ENCODE measurements at places on chromosomes 4 and X.

GRCh38 chrX:55451141-55451540 is 786 bp upstream of the MAGEH1 start:
- DNase-seq = no peak

DNA sequence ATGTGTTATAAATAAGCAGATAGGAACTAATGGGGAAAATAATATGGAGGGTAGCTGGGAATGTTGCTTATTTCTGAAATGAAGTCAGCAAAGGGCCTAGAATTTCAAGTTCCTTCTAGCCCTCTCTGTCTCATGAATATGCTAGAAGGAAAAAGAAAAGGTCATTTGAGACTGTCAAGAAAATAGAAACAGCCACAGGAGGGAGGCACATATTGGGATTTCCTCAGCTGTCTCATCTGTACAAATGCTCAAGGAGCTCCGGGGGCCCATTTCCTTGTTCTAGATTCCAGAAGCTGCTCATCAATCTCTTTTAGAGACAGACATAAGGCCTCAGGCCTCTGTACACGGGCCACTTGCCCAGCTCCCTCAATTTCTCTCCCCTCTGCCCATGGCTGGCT is 127.6 kb upstream of the ETNPPL start:
- no peak for DNase-seq

DNA sequence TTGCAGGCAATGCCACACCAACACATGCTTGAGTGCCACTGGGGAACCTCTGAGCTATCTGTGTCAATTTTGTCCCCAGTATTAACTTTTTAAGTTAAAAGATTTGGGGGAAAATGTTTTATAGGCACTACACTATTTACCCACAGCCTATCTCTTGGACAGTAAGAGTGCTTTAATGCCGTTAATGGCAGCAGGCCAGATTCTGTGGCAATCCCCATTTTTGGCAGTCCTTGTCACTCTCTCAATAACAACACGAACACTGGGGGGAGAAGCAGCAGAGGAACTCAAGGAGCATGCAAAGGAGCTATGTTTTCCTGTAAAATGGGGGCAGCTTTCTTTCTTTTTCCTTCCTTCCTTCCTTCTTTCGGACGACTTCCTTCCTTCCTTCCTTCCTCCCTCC is 168.6 kb downstream of the NSUN7 start:
- DNase-seq = peak; percentile 86

- no peak for DNase-seq
Observed at GRCh38 chr4:107546638-107547037, 173.4 kb downstream of the PAPSS1 start.

DNA sequence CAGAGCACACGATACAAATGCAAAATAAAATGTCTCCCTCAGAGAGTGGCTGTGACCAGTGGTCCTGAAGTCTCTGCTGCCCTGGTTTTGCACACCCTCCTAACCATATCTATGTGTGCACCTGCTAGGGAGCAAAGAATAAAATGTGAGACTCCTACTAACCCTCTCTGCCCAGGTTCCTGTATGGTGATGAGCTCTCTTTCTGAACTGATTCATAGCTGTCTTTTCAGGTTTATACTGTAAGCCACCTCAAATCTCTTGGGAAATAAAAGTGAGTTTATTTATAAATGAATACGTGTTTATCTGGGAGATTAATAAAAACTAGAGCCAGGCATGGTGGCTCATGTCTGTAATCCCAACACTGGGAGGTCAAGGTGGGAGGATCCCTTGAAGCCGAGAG is 126.0 kb upstream of the RBPJ start:
- DNase-seq = no peak

DNA sequence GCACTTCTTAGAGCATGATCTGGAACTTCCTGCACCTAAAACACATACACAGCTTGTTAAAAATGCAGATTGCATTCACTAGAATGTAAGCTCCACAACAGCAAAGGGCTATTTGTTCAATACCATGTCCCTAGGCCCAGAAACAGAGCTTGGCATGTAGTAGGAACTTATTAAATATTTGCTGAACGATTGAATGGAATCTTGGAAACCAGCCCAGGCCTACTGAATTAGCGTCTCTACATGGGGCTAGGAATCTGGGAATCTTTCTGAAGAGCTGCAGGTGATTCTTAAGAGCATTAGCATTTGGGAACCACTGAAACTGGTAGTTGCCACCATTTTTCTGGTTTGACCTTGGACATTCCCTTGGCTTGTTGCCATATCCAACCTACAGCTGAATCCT is 234.1 kb downstream of the STIM2 start:
- DNase-seq = no peak

DNA sequence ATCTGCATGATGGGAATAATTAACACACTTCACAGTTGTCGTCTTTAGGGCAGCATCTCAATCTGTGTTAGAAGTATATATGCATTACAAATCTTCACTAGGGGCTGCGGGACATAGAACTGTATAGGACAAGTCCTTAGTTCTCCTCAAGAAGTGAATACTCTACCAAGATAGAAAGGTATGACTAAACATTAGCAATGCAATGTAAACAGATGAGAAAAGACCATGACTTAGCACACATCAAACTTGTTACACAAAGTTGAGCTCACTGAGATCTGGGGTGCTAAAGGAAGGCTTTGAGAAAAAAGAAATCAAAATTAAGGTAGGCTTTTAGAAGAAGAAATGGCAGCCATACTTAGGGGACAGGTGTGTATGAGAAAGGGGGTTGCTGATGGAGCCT is 182.1 kb upstream of the MAP3K15 start:
- no peak for DNase-seq

GRCh38 chr4:109472343-109472761 is 38.7 kb downstream of the SEC24B start:
- DNase-seq = no peak

DNA sequence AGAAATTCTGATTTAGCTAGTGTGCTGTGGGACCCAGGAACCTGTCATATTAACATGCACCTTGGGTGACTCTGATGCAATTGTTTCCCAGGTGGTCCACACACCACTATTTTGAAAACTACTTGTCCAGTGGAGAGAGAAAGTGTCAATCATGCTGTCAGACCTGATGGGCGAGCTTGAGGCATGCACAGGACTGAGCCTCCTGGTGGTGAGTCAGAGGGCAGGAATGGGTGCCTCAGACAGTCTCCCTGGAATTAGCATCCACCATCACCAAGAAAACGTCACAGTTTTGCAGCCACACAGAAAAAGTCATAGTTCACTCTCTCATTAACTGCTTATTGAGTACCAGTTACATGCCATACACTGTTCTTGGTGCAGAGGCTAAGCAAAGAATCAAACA is 181.8 kb upstream of the MAOA start:
- no peak for DNase-seq

- peak; percentile 66 for DNase-seq
Observed at GRCh38 chr4:154982187-154983047, 201.3 kb downstream of the RBM46 start.

DNA sequence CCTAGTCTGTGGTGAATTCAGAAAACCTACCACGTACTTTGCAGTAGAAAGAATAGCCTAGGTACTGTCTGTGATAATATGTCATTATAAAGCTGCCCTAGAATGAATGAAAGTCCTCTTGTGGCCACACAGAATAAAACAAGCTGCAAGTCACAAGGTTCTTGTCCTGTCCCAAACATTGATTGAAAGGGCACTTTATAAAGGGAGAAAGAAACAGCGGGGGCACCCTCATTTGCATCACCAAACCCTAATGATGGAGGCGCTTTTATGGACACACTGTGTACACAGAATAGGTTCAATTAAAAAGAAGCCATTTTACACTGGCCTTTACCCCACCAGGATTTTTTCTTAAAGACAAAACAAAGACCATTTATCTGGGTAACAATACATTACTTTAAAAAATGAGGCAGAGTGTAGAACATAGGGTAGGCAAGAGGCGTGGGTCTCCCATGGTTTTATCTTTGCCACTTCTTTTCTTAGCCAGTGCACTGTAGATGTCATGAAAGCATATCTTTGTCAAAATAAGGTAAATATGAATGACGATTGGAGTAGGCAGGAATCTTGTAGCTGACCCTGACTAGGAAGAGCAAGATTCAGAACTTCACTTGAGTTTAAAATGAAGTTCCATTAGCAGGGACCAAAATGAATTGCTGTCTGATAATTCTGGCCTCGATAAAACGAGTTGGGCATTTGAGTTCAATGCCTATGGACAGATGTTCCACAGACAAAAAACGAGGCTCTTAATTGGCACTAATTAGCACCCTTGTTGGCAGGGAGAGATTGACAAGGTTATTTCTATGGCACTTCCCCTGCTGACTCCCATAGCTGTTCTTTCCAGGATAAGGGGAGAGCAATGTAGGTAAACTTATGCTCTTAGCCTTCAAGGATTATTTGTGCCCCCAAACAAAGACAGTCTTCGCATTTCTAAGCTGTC is 365.1 kb downstream of the AFF2 start:
- DNase-seq = no peak

DNA sequence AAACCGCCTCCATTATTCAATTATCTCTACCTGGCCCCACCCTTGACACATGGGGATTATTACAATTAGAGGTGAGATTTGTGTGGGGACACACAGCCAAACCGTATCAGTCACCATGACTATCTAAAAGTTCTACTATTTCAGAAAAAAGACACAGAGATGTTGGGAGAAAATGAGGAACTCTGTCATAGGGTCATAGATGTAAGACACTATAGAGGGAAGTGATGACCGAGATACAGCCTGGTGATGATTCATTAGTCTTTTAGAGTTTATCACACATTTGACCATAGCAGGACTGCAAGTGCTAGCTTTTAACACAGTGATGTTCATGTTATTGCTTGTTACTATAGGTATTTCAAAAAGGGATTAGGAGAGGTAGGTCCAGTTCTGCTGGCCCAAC is 357.0 kb upstream of the AADAT start:
- no peak for DNase-seq

GRCh38 chr4:10380735-10381134 is 76.5 kb downstream of the ZNF518B start:
- no peak for DNase-seq

- no peak for DNase-seq
Observed at GRCh38 chr4:77349364-77349763, 192.4 kb downstream of the CCNG2 start.

DNA sequence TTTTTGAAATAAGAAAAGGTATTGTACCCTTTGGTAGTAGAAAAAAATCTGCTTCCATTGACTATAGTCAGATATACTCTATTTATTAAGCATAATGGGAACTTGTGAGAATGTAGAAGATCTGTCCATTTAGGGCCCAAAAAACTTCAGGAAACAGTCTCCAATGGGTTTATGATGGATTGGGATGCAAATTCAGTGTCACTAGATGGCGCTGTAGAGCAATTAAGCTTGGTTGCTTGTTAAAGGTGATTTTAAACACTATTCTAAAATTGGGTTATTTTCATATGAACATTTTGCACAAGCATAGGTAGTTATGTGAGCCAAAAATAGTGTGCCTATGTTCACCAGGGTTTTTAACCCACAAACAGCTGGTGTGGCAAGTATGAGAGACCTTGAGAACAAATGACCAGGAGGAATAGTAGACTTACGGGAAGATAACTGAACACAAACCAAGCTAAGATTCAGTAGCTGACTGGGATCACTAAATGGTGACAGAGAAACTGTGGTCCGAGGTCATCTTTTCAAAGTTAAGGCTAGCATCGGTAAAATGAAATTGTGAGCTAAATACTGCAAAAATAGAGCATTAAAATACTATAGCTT is 80.3 kb upstream of the LSM6 start:
- no peak for DNase-seq

DNA sequence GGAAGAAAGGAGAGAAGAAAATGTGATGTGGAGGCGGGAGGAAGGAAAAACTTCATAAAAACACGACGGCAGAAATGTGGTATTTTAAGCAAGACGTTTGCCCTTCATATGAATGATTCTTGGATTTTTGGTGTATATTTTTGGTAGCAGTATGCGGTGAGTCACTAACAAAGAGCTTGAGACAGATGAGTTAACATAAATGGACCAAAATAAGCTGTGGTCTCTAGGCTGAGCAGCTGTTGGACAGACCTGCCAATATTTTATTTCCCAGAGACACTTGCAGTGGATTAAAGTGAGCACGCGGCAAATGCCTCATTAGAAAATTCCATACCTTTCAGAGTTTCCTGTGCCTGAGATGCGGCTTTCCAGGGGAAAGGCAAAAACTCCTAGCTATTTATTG is 43.1 kb upstream of the RPS6KA3 start:
- DNase-seq = no peak

DNA sequence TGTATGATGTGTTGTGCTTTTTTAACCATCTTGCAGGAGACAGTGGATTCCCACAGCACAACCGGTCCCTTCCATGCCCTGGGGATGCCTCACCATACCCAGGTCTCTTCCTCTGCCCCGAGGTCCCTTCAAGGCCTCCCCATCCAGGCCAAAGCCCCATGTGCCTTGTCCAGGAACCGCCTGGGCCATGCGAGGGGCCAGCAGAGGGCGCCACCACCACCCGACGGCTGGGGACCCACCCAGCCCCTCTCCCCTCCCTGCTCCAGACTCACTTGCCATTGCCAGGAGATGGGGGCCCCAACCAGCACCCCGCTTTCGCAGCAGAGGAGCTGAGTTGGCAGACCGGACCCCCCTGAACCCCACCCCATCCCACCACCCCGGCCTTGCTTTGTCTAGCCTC is 485.5 kb downstream of the TRAM1L1 start:
- no peak for DNase-seq

DNA sequence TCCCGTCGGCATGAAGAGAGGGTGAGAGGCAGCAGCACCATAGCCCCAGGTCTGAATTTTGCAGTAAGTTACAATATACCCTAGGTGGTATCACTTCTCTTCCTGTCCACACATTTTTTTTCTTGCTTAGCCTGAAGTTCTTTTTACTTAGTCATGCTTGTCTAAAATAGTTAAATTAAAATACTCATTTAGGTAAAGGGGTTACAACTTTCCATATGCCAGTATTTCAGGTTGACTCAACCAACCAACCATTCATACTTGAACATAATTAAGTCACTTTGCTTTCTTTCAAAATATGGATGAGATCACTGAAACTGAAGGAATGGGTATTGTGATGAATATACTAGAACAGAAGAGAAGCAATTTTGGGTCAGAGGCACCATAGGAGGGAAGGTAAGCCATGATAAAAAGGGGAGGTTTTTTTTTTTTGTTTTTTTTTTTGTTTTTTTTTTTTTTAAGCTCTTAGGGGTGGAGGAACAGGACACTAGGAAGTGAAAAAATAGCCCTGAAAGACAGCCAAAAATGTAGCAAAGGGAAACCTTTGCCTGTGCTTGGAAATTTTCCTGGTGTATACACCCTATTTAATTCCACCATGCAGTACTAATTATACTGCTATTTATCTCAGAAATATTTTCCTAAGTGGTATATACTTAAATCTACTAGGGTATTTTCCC is 41.8 kb downstream of the RPS6KA3 start:
- no peak for DNase-seq

DNA sequence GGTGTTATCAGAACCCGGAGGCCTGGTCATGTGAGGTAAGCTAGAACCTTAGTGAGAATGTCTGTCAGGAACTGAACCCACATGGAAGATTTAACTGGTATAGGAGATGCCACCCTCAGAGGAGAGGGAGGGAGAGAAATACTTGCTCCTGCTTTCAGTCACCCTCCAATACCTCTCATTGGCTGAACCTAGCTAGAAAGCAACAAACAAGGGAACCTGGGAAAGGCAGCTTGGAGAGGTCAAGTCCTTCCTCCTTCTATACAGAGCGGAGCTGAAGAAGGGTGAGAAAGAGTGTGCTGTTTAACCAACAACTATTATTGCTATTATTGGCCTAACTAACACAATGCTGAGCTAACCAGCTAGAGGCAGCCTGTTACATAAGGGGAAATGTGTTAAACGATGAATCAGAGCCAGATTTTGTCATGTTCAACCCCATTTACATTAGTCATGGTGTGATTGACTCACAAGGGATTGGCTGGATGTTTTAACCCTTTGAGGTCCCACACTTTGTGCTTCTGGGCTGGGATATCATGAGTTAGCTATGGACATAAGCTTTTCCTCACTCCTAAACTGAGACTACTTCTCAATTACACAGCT is 96.5 kb upstream of the ESX1 start:
- DNase-seq = no peak

Data from ascending aorta (tissue), 2 donors.